ENCODE measurements at places on chromosomes 6 and 20.

DNA sequence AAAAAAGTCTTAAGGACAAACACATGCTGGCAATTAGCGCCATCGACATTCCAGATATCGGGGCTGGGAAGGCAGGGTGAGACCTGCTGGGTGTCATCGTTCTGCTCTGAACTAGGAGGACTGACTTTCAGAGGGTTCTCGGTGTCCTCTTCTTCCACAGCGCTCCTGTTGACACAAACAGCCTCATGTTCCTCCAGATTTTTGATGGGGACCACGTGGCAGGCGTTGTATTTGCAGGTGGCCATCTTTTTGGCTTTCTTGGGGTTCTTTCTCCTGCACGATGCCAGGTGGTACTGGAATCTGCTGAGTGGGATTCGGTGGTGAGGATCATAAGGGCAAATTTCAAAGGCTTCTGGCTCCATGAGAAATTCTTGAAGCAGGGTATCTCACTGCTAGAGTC lies 469 bp downstream of the GTSF1L start:
- DNase-seq = no peak

DNA sequence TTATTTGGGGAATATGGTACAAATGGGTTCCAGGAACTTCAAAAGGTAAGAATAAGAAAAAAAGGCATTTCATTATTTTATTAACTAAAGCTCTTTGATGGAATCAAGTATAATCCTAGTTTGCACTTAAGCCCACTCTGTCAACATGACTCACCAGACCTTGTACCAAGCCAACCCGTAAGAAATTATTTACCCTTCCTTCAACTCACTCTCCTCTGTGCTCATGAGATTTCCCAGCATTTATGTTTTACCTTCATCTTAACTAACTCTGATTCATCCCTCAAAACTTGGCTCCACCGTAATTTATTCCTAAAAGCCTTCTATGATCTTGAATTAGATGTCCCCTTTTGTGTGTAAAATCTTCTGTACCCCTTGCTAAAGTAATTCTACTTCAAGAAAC lies 308.7 kb downstream of the PKHD1 start:
- no peak for DNase-seq

GRCh38 chr20:57329608-57330221 lies at the start of gene SPO11:
TSS of gene SPO11 (plus strand) at chr20:57329803. CDS start at chr20:57329868, 65 bp downstream.
- no peak for DNase-seq

DNA sequence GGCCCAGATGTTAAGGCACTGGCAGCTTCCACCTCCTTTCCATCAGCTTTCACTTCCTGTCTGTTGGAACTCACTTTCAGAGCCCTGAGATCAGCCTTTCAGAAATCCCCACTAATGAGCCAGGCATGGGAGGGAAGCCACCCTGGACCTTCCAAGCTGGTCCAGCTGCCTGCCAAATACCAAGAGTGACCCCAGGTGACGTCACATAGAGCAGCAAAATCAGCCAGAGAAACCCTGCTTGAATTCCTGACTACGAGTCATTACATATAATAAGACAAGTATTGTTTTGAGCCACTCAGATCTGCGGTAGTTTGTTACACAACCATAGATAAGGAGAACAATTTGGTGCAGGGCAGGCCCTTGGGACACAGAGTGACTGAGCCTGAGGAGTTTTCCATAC lies 556.0 kb upstream of the JAG1 start:
- DNase-seq = no peak

DNA sequence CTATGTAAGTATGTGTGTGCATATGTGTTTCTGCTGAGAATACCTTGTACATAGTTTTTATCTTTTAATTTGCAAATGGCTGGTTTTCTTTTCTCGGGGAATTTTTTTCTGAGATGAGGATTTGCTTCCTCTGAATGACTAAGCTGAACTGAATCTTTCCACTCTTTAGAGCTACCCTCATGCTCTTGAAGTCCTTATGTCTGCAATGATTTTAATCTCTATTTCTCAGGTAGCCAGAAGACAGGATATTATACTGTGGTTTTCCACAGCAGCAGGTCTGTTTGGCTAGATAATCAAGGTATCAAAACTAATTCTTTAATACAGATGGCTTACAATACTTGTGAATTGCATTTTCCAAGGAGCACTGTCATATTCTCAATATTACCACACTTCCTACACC lies 114.7 kb downstream of the PLCB1 start:
- DNase-seq = no peak

GRCh38 chr6:145235207-145235606 lies 500.1 kb downstream of the EPM2A start:
- no peak for DNase-seq

- no peak for DNase-seq
Observed at GRCh38 chr20:53195876-53196610, 223.9 kb downstream of the TSHZ2 start.

GRCh38 chr6:158655569-158656450 lies 6.0 kb downstream of the SYTL3 start:
- DNase-seq = no peak

GRCh38 chr20:39638731-39639130 lies 676.6 kb downstream of the DHX35 start:
- DNase-seq = no peak

DNA sequence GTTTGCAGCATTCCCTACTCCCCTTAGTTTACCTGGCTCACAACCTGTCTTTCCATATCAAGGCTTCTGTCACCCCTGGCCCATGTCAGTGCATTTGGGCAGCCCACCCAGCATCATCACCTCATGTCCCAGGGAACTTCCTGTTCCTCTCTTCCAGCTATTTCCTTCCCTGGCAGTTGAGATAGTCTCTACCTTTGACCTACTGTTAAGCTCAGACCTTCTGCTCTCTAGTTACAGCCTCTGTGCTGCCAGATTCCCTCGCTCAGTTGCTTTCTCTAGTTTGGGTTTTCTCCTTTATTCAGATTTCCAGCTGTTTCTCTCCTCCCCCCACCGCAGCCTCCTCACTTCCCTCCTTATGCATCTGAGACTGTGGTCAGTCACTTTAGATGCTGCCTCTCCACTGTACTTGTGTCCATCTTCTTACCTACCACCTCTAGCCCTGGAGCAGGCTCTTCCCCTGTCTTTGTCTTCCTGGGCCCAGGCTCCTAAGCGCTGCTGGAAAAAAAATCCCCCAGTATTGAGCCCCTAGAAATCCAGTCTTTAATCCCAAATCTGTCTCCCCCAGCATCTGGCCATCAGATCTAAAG lies 16.3 kb downstream of the PTPN1 start:
- DNase-seq = no peak

DNA sequence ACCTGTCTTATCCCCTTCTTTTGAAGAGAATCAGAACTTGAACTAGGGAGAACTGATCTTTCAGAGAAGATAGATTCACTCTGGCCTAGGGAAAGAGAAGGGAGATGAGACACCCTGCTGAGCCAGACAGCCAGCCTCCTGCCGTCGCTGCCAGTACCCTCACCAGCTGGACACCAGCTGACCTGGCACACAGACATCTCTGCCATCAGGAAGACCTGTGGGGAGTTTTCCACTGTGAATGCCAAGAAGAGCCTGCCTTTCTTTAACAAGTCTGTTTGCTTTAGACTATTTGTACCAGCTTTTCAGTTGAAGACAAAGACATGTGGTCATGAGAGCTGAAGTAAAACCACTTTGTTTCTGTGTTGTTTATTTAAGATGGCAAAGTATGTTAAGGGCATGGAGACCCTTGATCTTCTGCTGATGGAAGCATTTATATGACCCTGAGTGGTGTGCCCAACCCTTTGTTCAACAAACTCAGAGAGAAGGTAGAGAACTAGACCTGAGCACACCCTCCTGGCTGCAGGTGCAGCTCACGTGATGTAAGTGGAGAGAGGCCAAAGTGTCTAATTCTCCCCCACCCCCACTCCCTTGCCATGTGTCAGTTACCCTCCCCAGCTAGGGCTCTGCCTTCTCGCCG lies 82.3 kb upstream of the SLC24A3 start:
- no peak for DNase-seq

DNA sequence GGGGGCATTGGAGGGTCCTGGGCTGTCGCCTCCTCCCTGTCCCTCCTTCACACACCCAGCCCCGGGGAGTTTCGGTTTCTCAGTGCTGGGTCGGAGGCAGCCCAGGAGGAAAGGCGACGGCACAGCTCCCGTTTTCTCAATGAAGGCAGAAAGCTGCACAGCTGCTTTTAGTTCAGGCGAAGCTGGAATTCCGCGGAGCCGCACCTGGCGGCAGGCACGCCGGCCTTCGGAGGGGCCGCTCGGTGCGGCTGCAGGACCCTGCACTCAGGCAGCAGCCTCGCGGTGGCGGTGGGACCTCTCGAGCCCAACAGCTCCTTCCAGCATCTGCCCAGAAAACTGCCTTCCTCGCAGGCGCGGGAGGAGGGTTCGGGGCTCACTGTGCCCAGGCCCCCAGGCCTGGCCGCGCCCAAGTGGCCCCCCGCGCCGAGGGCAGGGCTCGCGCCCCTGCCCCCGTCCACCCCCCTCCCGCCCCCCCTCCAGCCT lies 4.6 kb downstream of the FOXQ1 start:
- DNase-seq = no peak

- no peak for DNase-seq
Observed at GRCh38 chr6:74167511-74167910, 471.5 kb downstream of the CD109 start.

DNA sequence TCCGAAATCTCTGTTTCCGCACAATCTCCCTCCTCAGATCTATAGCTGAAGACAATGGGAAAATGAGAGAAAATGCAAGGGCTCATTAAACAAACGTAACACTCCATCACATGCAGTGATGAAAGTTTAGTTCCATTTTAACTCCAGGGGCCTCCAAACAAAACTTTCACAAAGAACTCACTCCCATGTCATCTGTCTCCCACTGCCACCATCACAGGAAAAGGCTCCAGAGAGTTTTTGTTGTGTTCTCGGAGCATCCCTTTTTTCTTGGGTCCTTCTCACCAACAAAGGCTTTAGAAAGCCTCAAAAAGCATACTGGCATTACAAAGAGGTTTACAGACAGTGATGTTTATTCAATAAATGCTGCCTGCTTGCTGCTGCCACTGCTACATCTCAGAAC lies 339.6 kb downstream of the TPBG start:
- no peak for DNase-seq
